ENCODE measurements at places on chromosomes 1 and 21.

- DNase-seq: peak; percentile 82
Measured at GRCh38 chr21:32411350-32412161, 950 bp upstream of the EVA1C start.

DNA sequence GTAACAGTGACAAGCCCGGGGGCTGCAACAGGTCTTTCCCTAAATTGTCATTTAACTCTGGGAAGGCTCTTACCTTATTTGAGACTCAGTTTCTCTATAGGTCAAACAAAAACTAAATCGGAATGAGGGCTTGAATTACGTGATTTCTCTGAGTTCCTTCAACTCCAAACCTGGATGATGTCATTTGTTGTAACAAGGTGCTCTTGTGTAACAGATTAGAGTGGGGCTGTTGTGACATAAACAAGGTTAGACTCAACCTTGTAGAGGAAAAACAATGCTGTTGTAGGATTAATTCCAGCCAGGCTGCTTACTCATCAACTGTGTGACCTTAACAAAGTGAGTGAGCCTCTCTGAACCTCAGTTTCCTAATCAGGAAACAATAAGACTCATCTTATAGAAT is 74.4 kb downstream of the SUSD4 start:
- no peak for DNase-seq

- no peak for DNase-seq
Measured at GRCh38 chr1:196897158-196897828, 9.4 kb downstream of the CFHR4 start.

DNA sequence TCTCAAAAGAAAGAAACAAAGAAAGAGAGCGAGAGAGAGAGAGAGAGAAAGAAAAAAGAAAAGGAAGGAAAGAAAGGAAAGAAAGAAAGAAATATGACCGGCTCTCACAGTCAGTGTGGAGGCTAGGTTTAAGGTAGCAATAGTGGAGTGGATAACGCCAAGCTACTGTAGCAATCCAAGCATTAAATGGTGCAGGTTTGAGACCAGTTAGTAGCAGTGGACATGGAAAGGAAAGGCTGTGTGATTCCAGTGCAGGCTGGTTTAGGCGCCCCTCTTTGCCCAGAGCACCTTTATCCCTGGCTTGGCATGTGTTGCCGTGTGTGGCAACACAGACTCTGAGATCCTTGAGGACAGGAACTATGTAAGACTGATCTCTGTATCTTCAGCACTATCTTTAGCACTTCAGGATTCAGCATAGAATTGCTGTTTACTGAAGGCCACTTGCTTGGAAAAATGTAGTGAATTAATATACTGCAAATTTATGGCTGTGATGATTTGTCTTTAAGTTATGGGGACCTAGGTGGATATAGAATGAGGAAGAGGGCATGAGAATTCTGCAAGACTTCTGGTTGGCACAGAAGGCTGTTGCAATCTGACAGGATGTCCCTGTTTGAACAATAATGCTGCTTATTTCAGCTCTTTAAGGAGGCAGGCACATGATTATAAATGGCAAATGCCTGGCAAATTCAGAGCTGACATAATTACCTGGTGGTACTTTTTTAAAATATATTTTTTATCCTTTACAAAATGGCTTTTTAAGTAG is 10.8 kb upstream of the OSBPL9 start:
- no peak for DNase-seq

GRCh38 chr1:59045636-59046035 is 251.3 kb upstream of the FGGY start:
- peak; percentile 23 for DNase-seq

- no peak for DNase-seq
Measured at GRCh38 chr21:38937286-38937790, 131.6 kb downstream of the ETS2 start.

DNA sequence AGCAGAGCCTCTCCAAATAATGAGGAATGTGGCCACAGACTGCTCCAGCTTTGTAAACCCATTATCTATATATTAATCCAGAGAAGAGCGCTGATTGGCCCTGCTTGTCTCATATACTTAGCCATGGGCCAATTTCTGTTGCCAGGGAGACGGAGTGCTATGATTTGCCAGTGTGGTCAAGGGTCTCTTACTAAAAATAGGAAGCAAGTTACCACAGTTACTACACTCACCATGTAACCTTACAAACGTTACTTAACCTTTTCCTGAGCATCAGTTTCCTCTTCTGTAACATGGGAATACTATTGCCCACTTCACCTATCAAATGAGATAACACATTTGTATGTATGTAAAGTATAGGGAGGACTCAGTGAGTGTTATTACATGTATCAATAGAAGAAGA is 7.7 kb upstream of the S100A2 start:
- DNase-seq: no peak

DNA sequence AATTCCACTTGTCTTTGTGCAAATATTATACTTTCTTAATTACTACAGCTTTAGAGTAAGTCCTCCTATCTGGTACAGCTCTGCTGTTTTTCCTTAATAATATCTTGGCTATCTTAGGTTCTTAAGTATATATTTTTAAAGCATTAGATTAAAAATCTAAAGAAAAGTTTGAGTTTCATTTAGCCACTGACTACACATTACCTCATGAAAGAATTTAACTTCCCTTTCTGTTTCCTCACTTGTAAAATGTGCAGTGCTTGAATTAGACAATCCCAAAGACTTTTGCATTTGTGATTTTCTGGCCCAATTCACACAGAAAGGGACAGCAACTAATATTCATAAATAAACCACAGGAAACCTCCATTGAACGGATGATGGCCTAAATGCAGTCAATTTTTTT is 126.4 kb upstream of the SAMSN1 start:
- no peak for DNase-seq

DNA sequence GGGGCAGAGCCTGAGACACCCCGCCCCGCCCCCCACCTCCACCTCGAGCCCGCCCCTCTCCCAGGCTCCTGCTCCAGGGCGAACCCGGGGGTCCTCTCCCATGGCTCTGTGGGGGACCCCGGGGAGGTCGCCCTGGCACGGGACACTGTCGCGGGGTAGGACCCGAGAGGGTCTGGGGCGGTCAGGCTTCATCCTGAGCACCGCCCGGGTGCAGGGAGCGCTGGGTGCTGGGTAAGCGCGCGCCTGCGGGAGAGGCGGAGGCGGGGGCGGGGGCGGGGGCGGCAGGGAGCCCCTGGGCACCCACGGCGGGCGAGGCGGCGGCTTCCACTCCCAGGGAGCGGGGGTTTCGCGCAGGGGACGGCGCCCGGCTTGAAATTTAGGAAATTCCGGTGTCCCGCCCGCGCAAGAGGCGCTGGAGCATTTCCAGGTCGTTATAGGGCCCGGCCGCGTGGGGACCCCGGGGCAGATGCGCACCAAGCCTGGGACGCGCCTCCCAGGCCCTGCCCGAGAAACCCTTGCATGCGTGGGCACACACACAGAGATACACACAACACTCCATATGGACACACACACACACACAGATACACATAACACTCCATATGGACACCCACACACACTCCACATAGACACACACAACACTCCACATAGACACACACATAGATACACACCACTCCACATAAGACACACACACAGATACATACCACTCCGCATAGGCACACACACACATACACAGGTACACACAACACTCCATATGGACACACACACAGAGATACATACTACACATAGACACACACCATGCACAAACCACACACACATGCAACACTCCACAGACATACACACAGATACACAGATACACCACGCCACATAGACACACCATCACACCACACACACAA is 48.7 kb upstream of the SLC19A1 start:
- peak; percentile 66 for DNase-seq
